ENCODE measurements at places on chromosomes 12 and 14. TPM values are rescaled to one million over a fixed set of nuclear protein-coding genes. Genes with fewer than 3 reads are reported as not detected.

The SSTR1 gene
- not detected for total RNA-seq

The KRT80 gene
- not detected for total RNA-seq

The MYF5 gene
- not detected for total RNA-seq

The SMAGP gene
- total RNA-seq, result 0.44 TPM

The TAS2R46 gene
- 1.3 TPM for total RNA-seq

The ITGA7 gene
- 0.94 TPM for total RNA-seq

The LMO3 gene
- total RNA-seq, result not detected

The TAS2R8 gene
- not detected for total RNA-seq

The NACA gene
- total RNA-seq, result 1,037 TPM

The ZC3H14 gene
- 60.3 TPM for total RNA-seq

The CDCA3 gene
- total RNA-seq, result 42.1 TPM

The KLRB1 gene
- not detected for total RNA-seq

- DNase-seq, result no peak
Observed at GRCh38 chr12:105239304-105239703, 3.3 kb upstream of the APPL2 start.

GRCh38 chr12:70822412-70822811 lies 98.1 kb downstream of the PTPRR start:
- DNase-seq, result no peak

- DNase-seq, result peak; percentile 79
Observed at GRCh38 chr12:6532051-6532926, 2.0 kb upstream of the GAPDH start.

GRCh38 chr14:86027990-86028389 lies 498.0 kb downstream of the FLRT2 start:
- no peak for DNase-seq

GRCh38 chr12:127310548-127310947 lies 956.4 kb upstream of the TMEM132C start:
- no peak for DNase-seq

DNA sequence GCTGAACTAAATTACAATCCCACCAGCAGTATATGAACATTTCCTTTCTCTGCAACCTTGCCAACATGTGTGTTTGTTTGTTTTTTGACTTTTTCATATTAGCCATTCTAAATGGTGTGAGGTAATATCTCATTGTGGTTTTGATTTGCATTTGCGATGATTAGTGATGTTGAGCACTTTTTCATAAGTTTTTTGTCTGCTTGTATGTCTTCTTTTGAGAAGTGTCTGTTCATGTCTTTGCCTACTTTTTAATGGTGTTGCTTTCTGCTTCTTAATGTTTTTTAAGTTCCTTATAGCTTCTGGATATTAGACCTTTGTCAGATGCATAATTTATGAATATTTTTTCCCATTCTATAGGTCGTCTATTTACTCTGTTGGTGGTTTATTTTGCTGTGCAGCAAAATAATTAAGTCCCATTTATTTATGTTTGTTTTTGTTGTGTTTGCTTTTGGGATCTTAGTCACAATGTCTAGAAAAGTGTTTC lies 1262.9 kb downstream of the FSCB start:
- DNase-seq, result no peak

- no peak for DNase-seq
Observed at GRCh38 chr12:45648070-45648469, 81.4 kb upstream of the ARID2 start.

GRCh38 chr14:95533391-95533821 lies 1.4 kb upstream of the GLRX5 start:
- no peak for DNase-seq

- DNase-seq, result no peak
Observed at GRCh38 chr14:99790978-99791376, 2.2 kb upstream of the EML1 start.

GRCh38 chr12:80190001-80190400 lies 90.7 kb downstream of the OTOGL start:
- DNase-seq, result no peak

DNA sequence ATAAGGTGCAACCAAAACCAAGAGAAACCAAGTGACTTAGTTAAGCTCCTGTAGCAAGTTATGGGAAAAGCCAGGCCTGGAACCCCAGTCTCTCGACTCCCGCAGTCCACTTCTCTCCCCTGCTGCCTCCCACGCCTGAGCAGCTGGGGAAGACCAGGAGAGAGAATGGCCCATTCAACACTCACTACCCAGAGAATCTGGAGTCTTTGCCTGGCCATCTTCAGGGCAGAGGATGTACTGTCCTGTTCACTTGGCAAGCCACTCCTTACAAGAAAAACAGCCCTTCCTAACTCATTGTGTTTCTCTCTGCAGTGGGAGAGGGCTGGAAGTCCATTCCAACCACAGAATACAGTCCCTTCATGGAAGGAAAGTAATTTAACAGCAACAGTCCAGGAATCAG lies 1.8 kb downstream of the PITPNM2 start:
- DNase-seq, result no peak

DNA sequence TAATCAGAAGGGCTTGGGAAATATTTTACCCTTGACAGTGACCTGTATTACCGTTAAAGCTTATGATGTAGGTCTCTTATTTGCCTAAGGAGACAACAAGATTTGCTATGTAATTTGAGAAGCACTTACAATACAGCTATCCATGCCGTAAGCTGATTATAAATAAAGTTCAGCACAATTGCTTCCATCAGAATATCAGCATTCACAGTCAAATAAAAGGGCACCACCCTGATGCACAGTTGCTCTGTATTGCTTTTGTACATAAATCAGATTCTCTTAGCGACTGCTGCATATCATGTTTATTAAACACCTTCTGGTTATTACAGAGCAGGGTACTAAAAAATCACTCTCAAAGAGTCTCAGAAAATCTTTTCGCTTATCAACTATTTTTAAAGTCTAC lies 67.3 kb upstream of the VRK1 start:
- DNase-seq, result no peak

GRCh38 chr14:20332788-20333493 lies at the start of gene CCNB1IP1:
TSS of gene CCNB1IP1 (minus strand) at chr14:20333279. CDS start at chr14:20316523, 16,756 bp downstream.
- peak; percentile 48 for DNase-seq

DNA sequence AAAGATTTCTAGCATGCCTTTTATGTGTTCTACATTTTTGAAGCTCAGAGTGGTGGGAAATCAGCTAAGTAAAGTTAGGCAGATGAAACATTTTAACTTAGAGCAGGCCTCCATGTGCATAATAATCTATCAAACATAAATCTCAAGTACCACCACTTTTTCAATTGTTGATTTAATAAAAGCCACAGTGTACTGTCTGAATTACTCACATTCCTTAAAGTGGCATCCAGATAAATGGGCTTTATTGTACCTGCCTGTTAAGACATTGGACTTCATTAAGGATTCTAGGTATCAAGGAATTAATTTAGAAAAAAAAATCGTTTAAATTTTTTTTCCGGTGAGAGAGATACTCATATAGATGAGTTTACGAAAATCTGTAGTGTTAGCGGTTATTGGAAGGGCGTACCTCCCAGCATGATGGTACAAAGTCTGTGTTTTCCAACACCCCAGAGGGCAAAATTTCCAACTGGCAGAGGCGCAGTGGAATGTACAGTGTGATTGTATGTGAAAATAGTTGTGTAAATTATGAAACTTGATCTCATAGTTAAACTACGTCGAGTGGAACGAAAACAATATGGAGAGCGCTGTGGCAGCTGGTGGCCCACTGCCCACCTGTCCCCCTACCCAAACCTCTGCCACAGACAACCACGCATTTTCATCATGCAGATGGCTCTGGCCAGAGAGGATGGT lies 25.0 kb downstream of the ELK3 start:
- no peak for DNase-seq

GRCh38 chr14:21191261-21191808 lies 35.5 kb upstream of the OR5AU1 start:
- no peak for DNase-seq

GRCh38 chr12:98954506-98954905 lies 309.4 kb downstream of the APAF1 start:
- DNase-seq, result no peak

- DNase-seq, result peak; percentile 45
Observed at GRCh38 chr12:119938049-119938667, 50.9 kb upstream of the BICDL1 start.

DNA sequence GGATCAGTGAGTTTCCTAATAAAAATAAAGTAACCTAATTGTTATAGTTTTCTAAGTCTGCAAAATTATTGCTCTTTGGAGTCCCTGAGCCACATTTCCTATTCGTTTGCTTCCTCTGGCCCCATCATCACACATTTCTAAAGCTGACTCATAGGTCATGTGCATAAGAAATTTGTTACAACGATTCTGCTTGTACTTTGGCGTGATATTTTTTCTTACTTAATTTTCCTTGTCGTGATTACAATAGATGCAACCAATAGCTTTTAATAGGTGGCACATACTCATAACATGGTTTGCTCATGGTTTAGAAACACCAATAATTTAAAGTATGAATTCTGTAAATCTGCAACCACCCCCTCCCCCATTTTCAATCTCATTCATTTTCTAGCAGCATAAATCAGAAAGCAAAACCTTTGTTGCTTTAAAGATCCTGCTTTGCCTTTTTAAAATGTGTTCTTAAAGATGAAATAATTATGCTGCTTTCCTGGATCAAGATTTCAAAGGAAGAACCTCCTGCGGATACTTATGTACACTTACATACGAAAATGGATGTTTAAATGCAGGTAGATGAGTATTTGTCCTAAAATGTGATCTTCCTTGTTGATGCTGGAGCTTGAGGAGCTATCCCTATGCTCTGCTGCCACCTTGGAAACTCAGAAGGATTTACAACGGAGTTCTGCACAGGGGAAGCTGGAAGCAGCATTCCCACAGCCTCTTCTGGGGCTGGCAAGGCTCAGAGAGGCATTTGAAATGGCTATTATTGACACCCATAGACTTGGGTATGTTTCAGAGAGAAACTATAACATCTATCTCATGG lies 1.7 kb upstream of the FLRT2 start:
- DNase-seq, result no peak

GRCh38 chr12:53749986-53750811 lies 1.6 kb downstream of the CISTR start:
- no peak for DNase-seq

All from activated T-helper 2 cell treated with anti-CD3 and anti-CD28 coated beads, Interferon-gamma antibody, Interleukin-2, Interleukin-4, amounts not matched to agents 10 μg/mL and 5 μg/mL and 100 μg/mL, durations not matched to agents 14 hours and 24 hours and 36 hours (primary cell).